ENCODE measurements at places on chromosomes 3 and 15. TPM values are rescaled to one million over a fixed set of nuclear protein-coding genes. Genes with fewer than 3 reads are reported as not detected.

Gene FEZF2
- not detected for total RNA-seq

Gene TMEM108
- 0.10 TPM for total RNA-seq

Gene OR5K2
- not detected for total RNA-seq

Gene GOLGA6A
- not detected for total RNA-seq

Gene SLC24A5
- not detected for total RNA-seq

All from vein endothelial cell (primary cell).